ENCODE measurements at places on chromosomes 6 and 20. TPM values are rescaled to one million over a fixed set of nuclear protein-coding genes. Genes with fewer than 3 reads are reported as not detected.

Gene PAK5
- total RNA-seq, result not detected

Gene BPIFB4
- not detected for total RNA-seq

Gene GNMT
- total RNA-seq, result 0.54 TPM

Gene MEP1A
- total RNA-seq, result not detected

Gene B3GAT2
- total RNA-seq, result not detected

Gene TSHZ2
- total RNA-seq, result 31.4 TPM

Gene FERMT1
- 0.23 TPM for total RNA-seq

Gene OR2H2
- not detected for total RNA-seq

Gene SPATS1
- not detected for total RNA-seq

Gene PPIL1
- 23.4 TPM for total RNA-seq

Gene COL21A1
- total RNA-seq, result not detected

Gene GPR31
- total RNA-seq, result not detected

Gene PRDM13
- total RNA-seq, result not detected

Gene RHAG
- not detected for total RNA-seq

Gene MCHR2
- not detected for total RNA-seq

Gene RIPOR3
- 0.08 TPM for total RNA-seq

Gene RIPPLY2
- total RNA-seq, result not detected

Gene SDHAF4
- 13.3 TPM for total RNA-seq

Gene SOX4
- total RNA-seq, result 0.89 TPM

Gene NRN1
- total RNA-seq, result 25.1 TPM

Gene PRKN
- 0.57 TPM for total RNA-seq

Gene EFCAB8
- total RNA-seq, result 0.52 TPM

Gene ANKRD6
- 2.6 TPM for total RNA-seq

Gene GPR63
- 0.41 TPM for total RNA-seq

Gene TBC1D22B
- total RNA-seq, result 15.6 TPM

Gene MROH8
- total RNA-seq, result 3.3 TPM

Gene CST5
- total RNA-seq, result not detected

Gene FAM83D
- 18.4 TPM for total RNA-seq
